ENCODE measurements at places on chromosomes 1 and 21. TPM values are rescaled to one million over a fixed set of nuclear protein-coding genes. Genes with fewer than 3 reads are reported as not detected.
A peak's percentile ranks its signal among the peaks of the same experiment; 100 is the strongest.

DNA sequence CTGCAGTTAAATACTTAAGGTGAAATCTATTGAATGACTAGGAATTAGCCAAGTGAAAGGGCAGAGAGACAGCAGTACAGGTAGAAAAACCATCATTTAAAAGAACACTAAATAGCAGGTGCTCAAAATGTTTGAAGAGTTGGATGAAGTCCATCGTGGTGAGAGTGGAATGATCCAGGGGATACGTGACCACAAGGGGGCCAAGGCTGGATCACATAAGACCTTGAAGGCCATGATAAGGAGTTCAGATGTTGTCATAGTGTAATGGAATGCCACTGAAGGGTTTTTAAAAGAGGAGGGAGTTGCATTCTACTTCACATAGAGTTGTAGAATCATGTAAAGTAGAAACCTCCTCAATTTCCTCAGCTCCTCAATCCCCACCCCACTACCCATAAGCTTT is 34.8 kb upstream of the HOOK1 start:
- peak; percentile 18 for DNase-seq

DNA sequence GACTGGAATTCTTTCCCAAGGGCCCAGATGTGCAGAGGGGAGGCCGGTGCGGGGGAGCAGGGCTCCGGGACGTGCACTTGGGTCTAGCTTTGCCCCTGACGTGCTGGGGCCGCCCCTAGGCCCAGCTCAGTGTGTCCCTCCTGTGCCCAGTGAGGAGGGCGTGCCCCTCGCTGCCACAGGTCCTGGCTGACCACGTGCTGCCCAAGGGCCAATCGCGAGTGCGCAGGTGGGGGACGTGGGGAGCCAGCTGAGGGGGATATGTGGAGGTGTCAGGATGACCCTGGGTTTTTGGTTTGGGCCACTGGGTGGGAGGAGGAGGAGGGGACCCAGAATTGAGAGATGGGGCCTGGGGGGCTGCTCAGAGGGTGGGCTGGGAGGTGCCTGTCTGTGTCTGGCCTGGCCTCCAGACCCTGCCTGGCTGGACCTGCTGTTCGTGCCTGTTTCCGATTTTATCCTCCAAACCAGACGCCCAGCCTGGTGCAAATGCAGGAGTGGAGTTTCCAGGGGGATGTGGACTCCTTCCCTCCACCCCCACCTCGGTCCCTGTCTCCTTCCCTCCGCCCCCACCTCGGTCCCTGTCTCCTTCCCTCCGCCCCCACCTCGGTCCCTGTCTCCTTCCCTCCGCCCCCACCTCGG is 6.1 kb upstream of the RNF223 start:
- DNase-seq: peak; percentile 81

- DNase-seq: no peak
These were observed 235.2 kb downstream of the FGGY start for GRCh38 chr1:59532102-59532501.

DNA sequence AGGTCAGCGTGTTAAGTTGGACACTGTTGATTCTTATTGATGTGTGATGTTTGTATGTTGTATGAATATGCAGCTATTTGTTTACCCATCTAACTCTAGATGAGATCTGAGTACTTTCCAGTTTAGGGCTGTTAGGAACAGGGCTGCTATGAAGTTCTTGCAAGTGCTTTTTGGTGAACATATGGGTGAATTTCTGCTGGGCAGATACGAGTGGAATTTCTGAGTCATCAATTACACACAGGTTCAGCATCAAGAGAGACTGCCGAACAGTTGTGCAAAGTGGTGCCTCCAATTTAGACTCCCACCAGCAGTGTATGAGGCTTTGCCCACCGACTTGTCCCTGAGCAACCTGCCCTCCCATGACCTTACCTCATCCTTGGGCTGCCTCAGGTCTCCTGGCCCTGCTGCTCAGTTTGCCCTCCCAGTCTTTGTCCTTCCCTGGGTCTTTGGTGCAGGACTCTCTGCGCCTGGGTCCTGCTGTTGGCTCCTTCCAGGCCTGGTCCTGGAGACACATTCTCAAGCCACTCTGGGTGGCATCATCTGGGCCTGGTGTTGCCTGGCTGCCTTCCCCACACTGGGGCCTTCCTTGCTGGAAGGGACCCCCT is 343.6 kb downstream of the PTPRU start:
- DNase-seq: no peak

AKR7A3 gene
- total RNA-seq: not detected

GRCh38 chr1:6162773-6163172 is 17.3 kb downstream of the CHD5 start:
- DNase-seq: peak; percentile 49

- DNase-seq: peak; percentile 16
These were observed 6.8 kb upstream of the PUM1 start for GRCh38 chr1:31072304-31072746.
